Right cardiac atrium (tissue), 5 donors: ENCODE measurements at places on chromosomes 12 and 14. TPM values are rescaled to one million over a fixed set of nuclear protein-coding genes. Genes with fewer than 3 reads are reported as not detected.

Gene RNASE4
- 18.7 TPM for total RNA-seq

Gene PLA2G1B
- not detected for total RNA-seq

Gene BAZ2A
- total RNA-seq = 47.4 TPM

Gene AMDHD1
- 0.11 TPM for total RNA-seq

Gene PLEK2
- 0.82 TPM for total RNA-seq

Gene DPF3
- 33.0 TPM for total RNA-seq

Gene LALBA
- total RNA-seq = not detected

Gene PTPN21
- total RNA-seq = 49.4 TPM

Gene FZD10
- 0.24 TPM for total RNA-seq

Gene OR4K5
- not detected for total RNA-seq

Gene ANP32D
- not detected for total RNA-seq

Gene CSRP2
- total RNA-seq = 5.0 TPM

Gene MGP
- total RNA-seq = 660 TPM

Gene TAS2R46
- 0.53 TPM for total RNA-seq

Gene IL31
- not detected for total RNA-seq

Gene CMA1
- not detected for total RNA-seq

Gene SOS2
- total RNA-seq = 29.0 TPM

Gene SPIC
- not detected for total RNA-seq

Gene GRIP1
- 11.2 TPM for total RNA-seq

Gene OR4E2
- total RNA-seq = not detected

Gene P2RX7
- total RNA-seq = 1.1 TPM

Gene GDF3
- total RNA-seq = not detected

Gene TAC3
- total RNA-seq = not detected

Gene KLRG1
- 6.0 TPM for total RNA-seq

Gene DIO3
- total RNA-seq = 0.17 TPM

Gene PKP2
- 374 TPM for total RNA-seq

Gene PLEKHH1
- 5.0 TPM for total RNA-seq

Gene USP5
- 69.1 TPM for total RNA-seq

Gene TSPAN11
- 4.0 TPM for total RNA-seq

Gene NGB
- total RNA-seq = not detected

Gene KCNJ8
- total RNA-seq = 45.0 TPM

Gene SLC5A8
- not detected for total RNA-seq

Gene USP30
- total RNA-seq = 11.2 TPM

Gene MIA2
- total RNA-seq = 32.7 TPM

Gene TEP1
- total RNA-seq = 13.4 TPM

Gene RPL10L
- not detected for total RNA-seq

Gene MRPL51
- 233 TPM for total RNA-seq

Gene B4GALNT3
- 35.6 TPM for total RNA-seq

Gene EGLN3
- total RNA-seq = 81.9 TPM

Gene NAB2
- total RNA-seq = 13.5 TPM

Gene MMP19
- 3.1 TPM for total RNA-seq

Gene CIDEB
- total RNA-seq = 6.0 TPM

Gene MYL6
- total RNA-seq = 1,178 TPM

Gene LRCOL1
- not detected for total RNA-seq

Gene RTL1
- not detected for total RNA-seq
